NCI-H1048 (cell line): ENCODE measurements at places on chromosomes 11 and 22.

- no peak for DNase-seq
Observed at GRCh38 chr22:18012531-18012930, 11.8 kb downstream of the MICAL3 start.

DNA sequence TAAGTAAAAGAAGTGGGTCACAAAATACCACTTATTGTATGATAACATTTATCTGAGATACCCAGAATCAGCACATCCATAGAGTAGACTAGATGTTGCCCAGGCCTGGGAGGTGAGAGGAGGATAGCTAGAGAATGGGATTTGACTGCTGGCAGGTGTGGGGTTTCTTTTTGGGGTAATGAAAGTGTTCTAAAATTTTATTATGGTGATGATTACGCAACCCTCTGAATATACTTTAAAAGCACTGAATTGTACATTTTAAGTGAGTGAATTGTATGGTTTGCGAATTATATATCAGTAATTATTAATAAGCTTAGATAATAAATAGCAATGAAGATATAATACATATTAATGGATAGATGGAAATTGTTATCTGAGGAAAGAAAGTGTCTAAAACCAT is 35.7 kb upstream of the ACAT1 start:
- no peak for DNase-seq

- DNase-seq = no peak
Observed at GRCh38 chr22:17570851-17571631, 7.7 kb downstream of the SLC25A18 start.

DNA sequence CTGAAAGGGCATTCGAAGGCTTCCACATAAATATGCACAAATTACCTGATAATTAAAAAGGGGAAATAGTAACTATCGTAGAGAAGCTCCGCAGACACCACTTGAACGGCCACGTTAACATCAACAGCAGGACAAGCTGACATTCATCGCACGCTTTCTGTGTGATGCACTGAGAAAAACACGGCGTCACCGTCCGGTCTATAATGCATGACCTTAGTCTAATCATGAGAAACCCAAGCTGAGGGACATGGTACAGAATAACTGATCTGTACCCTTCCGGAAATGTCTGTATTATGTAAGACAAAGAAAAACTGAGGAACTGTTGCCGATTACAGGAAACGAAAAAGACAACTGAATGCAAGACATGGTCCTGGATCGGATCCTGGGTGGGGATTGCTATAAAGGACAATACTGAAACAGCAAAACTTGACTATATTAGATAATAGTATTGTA is 678 bp upstream of the RANGAP1 start:
- no peak for DNase-seq

GRCh38 chr22:46042786-46043185 is 65.8 kb upstream of the WNT7B start:
- no peak for DNase-seq

DNA sequence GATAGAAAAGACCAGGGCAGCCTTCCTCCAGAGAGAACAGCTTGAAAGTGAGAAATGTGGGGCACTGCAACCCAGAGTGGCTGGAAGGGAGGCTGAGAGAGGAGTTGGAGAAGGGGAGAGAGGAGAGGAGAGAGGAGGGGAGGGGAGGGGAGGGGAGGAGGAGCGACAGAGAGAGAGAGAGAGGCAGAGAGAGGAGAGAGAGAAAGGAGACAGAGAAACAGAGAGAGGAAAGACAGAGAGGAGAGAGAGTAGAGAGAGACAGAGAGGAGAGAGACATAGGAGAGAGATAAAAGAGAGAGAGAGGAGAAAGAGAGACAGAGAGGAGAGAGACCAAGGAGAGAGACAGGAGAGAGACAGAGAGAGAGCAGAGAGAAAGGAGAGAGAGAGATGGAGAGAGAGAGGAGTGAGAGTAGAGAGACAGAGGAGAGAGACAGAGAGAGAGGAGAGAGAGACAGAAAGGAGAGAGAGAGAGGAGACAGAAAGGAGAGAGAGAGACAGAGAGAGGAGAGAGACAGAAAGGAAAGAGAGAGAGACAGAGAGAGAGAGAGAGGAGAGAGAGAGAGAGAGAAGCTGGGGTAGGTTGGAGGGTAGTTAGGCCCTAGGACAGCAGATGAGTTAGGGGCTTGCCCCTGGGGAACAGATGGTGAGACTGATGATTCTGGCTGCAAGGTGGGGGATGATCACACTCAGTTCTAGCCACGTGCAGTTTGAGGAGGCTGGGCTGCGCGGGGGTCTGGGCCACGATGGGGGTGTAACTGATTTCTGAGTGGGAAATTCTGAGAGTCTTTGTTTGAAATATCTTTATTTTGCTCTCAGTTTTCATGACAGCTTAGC is 8.5 kb upstream of the SCYL1 start:
- no peak for DNase-seq

DNA sequence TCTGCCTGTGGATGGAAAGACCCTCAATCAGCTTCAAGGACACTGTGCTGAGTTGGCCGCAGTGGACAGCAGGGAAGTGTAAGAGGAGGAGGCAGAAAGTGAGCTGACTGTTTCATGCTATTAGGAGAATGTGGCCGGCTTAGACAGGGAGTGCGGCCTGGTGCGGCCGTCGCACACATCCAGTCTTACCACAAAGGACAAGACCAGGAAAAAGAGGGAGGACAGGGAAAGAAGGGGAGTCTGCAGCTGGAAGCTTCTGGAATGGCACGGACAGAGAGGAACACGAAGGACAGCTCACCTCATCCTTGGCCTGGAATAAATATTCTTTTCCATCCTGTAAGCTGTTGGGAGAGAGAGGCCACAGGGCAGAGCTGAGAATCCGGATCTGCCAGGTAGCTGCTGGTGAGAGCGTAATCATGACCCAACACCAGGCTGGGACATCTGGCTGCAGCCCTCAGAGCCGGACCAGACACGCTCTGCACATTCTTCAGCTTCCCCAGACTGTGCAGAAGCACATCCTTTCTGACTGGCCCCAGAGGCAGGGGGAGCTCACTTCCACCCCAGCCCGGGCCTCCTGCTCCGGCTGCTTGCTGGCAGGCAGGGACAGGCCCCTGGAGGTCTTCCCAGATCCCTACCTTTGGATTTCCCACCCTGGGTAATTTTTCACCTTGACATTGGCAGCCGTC is 8.6 kb upstream of the RBM4B start:
- DNase-seq = no peak

GRCh38 chr22:40728731-40729189 is 49.5 kb downstream of the MCHR1 start:
- no peak for DNase-seq

- no peak for DNase-seq
Observed at GRCh38 chr11:6568191-6568918, 35.1 kb downstream of the RRP8 start.

DNA sequence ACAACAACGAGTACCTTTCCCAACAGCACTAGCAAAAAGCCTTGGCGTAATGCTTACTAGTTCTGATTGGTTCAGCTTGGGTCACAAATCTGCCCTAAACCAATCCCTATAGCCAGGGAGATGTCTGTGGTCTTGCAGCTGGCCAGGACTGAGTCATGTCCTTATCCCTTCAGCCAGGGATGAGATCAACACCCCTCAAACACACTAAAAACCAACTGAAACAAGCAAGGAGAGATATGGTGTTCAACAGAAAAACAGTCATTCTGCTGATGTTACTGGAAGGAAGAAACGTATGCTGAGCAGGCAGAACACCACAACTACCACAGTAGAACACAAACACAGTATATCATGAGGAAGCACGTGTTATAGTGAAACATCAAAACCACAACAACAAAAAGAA is 375.6 kb downstream of the LARGE1 start:
- no peak for DNase-seq

DNA sequence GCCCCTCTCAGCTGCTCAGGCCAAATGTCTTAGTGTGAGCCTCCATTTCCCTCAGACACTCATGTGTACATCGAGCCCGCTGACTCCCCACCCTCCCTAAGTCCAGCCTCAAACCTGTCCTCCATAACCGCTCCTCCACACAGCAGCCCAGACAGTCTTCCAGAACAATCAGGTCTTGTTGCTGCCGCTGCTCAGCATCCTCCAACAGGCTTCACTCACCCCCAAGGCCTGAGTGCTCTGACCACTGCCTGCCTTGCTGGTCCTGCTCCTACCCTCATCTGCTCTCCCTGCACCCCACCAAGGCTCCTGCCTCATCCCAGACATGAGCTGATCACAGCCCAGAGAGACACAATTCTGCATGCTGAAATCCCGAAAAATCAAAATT is 17.1 kb downstream of the PSMD13 start:
- no peak for DNase-seq

DNA sequence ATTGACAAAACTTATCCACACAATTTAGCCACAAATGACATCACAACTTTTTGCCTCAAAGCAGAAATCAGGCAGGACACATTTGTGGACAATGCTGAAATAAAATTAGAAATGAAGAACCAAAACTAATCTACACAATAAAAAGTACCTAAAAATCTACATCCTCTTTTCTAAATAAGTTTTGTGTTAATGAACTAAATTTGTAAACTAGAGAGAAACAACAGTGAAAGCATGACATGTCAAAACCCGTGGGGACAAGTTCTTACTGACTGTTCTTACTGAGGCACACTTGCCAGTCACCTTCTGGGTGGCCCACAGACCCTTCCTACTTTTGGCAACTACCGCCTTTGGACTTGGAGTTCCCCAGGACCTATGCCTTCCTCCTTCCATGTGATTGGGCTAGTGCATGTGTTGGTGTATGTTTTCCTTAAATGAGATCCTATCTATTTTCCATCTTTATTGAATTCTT is 60.7 kb upstream of the MUC15 start:
- no peak for DNase-seq

DNA sequence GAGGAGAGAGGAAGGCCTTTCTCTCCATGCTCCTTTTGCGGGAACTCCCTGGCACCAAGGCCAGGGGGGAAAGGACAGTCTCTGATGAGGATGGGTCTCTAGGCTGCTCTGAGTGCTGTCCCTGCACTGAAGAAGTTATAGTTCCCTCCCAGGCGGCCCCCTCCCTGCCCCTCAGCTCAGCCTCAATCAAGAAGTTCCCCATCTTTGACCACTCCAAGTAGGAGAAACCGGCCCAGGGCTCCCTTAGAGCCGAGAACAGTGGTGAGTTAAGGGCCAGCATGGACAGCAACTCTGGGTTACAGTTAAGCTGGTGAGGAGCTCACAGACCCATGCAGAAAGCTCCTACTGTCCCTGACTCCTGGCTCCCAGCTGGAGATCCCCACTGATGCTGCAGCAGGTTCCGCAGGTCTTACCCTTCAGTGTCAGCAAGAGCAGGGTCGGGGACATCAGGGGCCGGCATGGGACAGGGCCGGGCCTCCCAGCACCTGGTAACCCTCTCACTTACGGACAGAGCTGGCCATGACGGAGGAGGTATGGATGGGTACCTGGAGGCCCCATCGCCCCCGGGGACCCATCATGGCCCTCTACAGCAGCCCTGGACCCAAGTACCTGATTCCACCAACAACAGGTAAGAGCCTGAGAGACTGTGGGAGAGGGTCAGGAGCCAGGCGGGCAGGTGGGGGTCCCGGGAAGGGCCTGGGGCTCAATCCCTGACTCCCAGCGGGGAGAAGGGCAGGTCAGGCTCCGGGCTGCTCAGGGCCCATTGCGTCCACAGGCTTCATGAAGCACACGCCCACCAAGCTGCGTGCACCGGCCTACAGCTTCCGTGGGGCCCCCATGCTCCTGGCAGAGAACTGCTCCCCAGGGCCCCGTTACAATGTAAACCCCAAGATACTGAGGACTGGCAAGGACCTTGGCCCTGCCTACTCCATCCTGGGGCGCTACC is 4.2 kb downstream of the SCGB1C1 start:
- DNase-seq = no peak

DNA sequence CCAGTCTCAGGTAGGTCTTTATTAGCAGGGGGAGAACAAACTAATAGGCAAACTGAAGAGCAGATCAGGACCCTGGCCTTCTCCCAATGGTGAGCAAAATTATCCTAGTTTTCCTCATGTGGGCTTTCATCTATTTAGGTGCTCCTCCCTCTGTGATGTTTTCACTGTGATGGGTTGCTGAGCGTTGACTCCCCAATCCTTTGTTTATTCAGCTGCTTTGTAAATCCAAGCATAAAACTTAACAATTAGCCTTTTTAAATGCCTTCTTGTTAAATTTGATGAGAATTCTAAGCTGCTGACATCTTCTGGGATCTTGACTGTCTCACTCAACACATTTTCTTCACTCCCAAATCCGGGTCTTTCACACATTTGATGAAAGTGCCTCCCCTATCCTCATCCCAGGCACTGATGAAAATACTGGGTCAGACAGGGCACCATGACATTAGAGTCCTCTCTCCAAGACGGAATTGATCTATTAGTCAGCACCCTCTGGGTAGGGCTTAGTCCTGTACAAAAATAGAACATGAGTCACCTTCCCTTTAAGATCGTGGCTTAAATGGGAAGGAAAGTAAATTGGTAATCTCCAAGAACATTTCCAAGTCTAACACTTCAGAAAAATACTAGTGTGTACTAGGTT is 199.3 kb upstream of the ISX start:
- DNase-seq = no peak

GRCh38 chr22:32548039-32548438 is 73.4 kb downstream of the FBXO7 start:
- no peak for DNase-seq

- peak; percentile 61 for DNase-seq
Observed at GRCh38 chr11:57800444-57801182, 39.0 kb downstream of the CTNND1 start.

- no peak for DNase-seq
Observed at GRCh38 chr11:14676068-14676467, 32.5 kb downstream of the PDE3B start.

DNA sequence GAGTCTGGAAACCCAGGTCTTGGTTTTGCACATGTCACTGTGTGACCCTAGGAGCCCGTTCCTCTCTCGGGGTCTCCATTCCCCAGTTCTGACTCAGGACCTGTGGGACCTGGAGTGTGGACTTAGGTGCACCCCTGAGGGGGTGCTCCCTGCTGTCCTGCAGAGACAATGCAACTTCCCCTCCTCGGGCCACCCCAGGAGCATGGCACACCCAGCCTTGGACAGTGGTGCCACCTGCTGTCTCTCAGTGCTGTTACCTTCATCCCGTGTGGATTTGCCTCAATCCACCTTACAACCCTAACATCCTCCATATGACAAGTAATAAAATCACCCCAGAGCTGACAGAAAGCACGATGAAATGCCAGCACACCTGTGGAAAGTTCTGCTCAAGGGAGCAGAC is 27.5 kb upstream of the CRYBB3 start:
- DNase-seq = no peak

- DNase-seq = no peak
Observed at GRCh38 chr11:69831985-69832384, 12.8 kb upstream of the FGF3 start.

DNA sequence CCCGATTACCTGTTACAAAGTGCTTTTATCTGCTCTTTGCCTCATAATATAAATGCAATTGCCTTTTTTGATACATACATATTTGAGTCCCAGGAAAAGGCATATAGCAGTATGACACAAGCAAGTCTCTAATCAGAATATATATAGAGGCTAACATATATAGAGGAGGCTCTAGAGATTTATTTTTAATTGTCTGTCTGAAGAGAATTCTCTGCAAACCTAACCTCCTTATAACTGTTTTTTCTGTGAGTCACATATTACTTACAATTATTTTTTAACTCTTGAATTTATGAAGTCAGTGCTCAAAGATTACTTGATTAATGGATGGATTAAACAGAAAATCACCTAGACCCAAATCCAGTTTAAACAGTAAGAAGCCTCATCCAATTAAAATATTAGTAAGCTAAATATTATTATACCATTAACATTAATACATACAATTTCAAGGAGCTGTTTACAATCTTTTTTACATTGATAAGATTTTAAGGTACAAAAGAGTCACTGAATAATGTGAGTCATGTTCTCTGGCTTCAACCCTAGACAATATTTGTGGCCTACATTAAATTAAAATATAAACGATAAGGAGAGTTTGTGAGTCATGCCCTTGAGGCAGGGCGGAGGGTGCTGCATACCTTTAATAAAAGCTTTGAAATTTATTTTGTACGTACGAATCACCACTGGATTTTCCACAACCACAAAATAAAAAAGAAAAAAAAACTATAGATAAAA is 19.2 kb upstream of the MMP13 start:
- no peak for DNase-seq
